ENCODE measurements at places on chromosomes 1 and 21. TPM values are rescaled to one million over a fixed set of nuclear protein-coding genes. Genes with fewer than 3 reads are reported as not detected.

The MAEL gene
- 0.40 TPM for total RNA-seq

The GPR52 gene
- total RNA-seq, result 6.6 TPM

The GJA9 gene
- total RNA-seq, result not detected

The KDF1 gene
- total RNA-seq, result 28.4 TPM

The TMEM240 gene
- total RNA-seq, result 1.2 TPM

The SLC9C2 gene
- not detected for total RNA-seq

The KCNK2 gene
- 22.6 TPM for total RNA-seq

The KISS1 gene
- total RNA-seq, result not detected

The CFAP45 gene
- 0.94 TPM for total RNA-seq

The GJA4 gene
- total RNA-seq, result 22.1 TPM

The LRRC8D gene
- 21.1 TPM for total RNA-seq

The MASP2 gene
- total RNA-seq, result not detected

The ATP1A4 gene
- total RNA-seq, result not detected

The WNT3A gene
- not detected for total RNA-seq

The C1orf94 gene
- total RNA-seq, result not detected

The ELF3 gene
- total RNA-seq, result 28.8 TPM

The LCE3D gene
- not detected for total RNA-seq

The DIRAS3 gene
- 2.2 TPM for total RNA-seq

The S100A7 gene
- total RNA-seq, result not detected

The MARK1 gene
- total RNA-seq, result 12.7 TPM

The ALDH4A1 gene
- 18.8 TPM for total RNA-seq

The C1QC gene
- 62.9 TPM for total RNA-seq
